Nephron progenitor cell (in vitro differentiated cells): ENCODE measurements at places on chromosomes 1 and 21.

DNA sequence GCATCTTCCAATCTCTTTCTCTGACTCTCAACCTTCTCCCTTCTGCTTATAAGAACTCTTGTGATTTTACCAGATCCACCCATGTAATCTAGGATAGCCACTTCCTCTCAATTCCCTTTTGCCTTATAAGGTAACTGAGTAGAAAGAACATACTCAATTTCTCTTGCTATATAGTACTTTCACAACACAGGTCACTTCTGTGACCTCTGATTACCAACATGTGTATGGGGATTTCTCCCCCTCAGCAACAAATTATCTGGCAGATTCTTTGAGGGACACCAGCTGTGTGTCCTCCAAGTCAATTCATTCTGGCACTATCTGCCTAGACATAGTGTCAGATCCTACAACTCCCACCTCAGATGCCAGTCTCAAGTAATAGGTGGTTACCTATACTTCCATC is 62.5 kb downstream of the IL23R start:
- DNase-seq: no peak

GRCh38 chr1:201649761-201650622 is 111.1 kb downstream of the NAV1 start:
- peak; percentile 82 for DNase-seq

GRCh38 chr1:1232208-1232795 is at the start of gene B3GALT6:
TSS of gene B3GALT6 (plus strand) at chr1:1232237. CDS start at chr1:1232279, 42 bp downstream.
- DNase-seq: no peak

DNA sequence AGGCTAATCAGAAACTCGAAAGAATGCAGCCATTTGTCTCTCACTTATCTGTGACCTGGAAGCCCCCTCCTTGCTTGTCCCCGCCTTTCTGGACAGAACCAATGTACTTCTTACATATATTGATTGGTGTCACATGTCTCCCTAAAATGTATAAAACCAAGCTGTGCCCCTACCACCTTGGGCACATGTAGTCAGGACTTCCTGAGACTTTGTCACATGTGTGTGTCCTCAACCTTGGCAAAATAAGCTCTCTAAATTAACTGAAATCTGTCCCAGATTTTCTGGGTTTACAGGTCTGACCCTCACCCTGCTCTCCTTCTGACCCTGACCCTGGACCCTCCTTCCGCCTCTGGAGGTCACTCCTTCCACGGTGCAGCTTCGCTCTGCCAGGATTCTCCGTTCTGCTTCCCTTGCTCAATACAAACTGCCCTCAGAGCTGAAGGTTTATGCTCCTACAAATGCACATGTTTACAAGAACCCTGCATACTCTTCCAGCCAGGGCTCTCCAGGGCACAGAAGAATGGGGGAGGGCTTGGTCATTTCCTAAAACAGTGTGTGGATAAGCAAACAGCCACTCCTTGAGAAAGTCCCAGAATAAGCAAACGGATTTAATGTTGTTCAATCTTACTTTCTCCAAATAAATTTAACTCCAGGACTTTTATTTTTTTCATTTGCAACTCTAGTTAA is 160.5 kb downstream of the ACTL8 start:
- no peak for DNase-seq

GRCh38 chr1:83060651-83061390 is 938.1 kb downstream of the TTLL7 start:
- no peak for DNase-seq

- DNase-seq: no peak
Observed at GRCh38 chr21:35142036-35142815, 93.1 kb upstream of the RUNX1 start.

DNA sequence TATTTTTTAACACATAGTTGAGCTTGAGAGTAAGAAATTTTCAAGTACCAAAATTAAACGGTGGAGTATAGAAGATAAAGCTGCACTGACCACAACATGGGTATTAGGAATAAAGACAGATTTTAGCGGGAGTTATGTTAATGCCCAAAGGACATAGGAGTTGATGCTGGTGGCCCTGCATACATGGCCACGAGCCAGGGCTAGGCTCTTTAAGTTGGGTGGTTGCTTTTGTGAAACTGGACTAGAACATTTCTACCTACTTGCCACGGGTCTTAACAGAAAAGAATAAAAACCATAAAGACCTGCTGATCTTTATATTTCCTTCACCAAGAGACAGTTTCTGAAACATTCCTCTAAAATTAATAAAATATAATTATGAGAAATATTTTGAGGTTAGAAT is 14.9 kb downstream of the EDEM3 start:
- DNase-seq: no peak

GRCh38 chr21:45211661-45212060 is 76.0 kb downstream of the POFUT2 start:
- no peak for DNase-seq

- DNase-seq: no peak
Observed at GRCh38 chr21:44869781-44870747, 3.4 kb downstream of the PTTG1IP start.

GRCh38 chr1:97245682-97246081 is 524.1 kb downstream of the PTBP2 start:
- no peak for DNase-seq

- no peak for DNase-seq
Observed at GRCh38 chr1:185291159-185291558, 25.9 kb downstream of the IVNS1ABP start.

GRCh38 chr1:55184859-55185258 is 30.3 kb downstream of the USP24 start:
- DNase-seq: no peak

DNA sequence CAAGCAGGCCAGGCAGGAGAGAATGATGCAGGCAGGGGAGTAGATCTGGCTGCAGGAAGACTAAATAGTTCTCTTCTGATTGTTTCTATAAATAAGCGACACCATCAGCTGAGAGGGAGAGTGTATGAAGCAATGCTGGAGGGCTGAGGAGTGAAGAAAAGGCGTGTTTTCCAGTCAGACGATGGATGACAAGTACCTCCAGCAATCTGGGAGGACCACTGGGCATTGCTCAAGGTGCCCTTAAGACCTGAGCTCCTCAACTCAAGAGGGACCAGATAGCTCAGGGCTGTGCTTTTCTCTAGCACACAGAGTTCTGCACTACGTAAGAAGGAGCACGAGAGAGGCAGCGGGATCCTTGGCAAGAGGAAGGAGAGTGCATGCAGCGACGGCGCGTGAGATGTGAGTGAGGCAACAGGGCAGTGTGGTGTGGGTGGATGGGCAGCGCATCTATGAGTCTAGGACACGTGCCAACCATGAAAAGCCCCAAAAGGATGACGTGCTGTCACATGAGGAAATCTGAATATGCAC is 36.0 kb downstream of the PABPC4 start:
- DNase-seq: no peak

DNA sequence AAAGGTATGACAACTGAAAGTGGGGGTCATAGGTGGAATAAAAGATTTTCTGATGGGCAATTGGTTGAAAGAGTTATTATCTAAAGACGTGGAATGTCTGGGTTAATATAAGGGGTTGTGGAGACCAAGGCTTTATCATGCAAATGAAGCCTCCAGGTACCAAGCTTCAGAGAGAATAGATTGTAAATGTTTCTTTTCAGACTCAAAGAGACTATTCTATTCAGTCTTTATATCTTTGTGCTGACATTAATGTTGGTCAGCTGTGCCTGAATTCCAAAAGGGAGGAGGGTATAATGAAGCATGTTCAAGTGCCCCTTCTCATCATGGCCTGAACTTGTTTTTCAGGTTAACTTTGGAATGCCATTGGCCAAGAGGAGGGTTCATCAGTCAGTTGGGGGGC is 145.3 kb downstream of the SETD4 start:
- DNase-seq: no peak

DNA sequence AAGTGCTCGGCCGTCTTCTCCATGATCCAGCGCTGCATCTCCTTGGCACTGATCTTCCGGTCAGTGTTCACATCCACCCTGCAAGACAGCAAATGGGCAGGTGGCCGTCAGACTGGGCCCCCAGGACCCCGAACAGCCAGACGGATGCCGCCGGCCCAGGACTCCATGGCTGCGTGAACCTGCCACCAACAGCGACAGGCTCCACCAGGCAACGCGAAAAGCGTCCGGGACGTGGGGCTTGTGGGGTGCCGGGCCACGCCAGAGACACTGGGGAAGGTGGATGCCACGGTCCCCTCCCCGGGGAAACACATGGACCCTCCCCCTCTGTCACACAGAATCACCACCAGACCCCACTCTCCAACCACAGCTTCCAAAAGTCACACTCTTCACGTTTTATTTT is 7.9 kb downstream of the SDF4 start:
- no peak for DNase-seq

GRCh38 chr1:78527706-78528105 is 36.9 kb downstream of the PTGFR start:
- DNase-seq: no peak

GRCh38 chr1:9292361-9293240 is at the start of gene SPSB1:
TSS of gene SPSB1 (plus strand) at chr1:9292894. CDS start at chr1:9355892, 62,998 bp downstream.
- peak; percentile 75 for DNase-seq

DNA sequence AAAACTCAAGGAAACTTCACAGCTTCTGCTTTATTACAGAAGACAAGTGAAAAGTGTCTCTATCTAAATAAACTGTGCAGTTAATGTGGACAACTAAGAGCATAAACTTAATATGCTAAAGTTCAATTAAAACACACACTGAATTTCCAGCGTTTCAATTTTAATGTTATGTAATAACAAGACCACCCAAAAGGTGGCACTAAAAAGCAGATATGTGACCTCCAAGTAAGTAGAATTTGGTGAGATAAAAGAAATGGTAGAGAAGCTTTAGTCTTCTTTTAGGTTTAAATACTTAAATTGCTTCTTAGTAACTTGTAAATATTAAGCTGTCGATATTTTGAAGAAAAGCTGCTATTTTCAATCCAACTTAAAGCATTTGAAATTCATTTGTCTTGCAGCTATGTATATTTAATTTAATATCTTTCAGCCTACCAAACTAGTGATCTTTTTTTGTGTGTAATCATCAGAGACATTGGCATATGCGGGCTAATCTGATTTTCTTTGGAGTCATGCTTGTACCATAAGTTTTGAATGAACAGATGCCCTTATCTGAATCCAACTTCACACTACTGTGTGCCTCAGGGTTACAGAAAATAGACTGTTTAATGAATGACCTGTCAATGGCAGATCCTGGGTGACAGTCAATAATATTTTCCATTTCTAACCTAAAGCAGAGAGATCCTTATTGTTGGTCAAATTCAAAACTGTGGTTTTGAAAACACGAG is 36.5 kb upstream of the ADAMTS1 start:
- DNase-seq: no peak

- peak; percentile 36 for DNase-seq
Observed at GRCh38 chr1:234597894-234598293, 12.1 kb downstream of the IRF2BP2 start.

DNA sequence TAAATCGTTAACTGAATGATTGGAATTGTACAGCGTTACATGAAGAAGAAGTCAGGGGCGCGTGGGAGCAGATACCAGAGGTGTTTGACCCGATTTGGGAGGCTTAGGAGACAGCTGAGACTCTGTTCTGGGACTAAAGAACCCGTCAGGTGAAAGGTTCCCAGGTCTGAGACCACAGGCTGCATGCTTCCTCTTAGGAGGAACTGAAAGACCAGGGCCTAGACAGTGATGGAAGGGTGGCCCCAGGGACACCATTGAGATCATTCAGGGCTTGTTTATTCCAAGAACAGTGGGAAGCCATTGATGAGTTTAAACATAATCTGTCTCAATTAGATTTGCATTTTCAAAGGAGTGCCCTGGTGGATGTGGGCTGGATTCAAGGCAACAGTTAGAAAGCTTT is 904 bp downstream of the KLF17 start:
- DNase-seq: no peak

DNA sequence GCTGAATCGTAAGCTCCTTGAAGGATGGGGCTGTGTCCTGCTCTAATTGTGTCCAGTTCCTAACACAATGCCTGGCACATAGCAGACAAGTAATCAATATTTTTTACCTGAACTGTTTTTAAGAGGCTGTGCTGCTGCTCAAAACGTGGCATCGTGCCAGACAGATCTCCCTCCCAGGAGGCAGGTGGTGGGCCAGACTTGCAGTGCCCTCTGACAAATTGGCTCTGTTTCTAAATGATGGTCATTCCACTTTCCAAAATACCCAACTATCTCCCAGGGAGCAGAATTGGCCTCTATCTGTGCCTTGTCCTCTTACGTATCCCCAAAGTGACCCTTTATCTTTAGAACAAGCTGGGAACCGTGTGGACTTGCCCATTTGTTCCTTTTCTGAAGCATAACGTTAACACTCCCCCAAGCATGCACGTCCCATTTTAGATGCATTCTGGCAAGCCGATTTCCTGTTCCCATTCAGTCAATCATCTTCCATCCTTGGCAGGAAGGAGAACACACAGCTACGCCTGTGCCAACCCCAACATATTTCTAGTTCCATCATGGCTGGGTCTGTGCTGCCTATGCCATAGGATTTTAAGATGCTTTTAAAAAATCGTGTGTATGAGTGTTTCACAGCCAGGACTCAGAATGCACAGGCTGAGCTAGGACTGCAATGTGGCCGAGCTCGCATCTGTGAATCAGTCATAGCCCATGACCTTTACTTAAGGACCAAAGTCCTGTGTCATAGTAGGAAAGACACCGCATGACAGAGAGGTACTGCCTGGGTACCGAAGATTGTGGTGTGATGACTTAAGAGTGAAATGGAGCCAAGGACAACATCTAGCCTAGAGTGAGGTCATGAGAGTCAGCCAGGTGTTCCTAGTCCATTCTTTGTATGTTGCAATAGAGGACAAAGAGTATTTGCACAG is 408.6 kb downstream of the PRDM2 start:
- DNase-seq: no peak

GRCh38 chr1:163202833-163203451 is at the start of gene RGS5:
TSS of gene RGS5 (minus strand) at chr1:163202916. CDS start at chr1:163202835, 81 bp downstream.
- DNase-seq: peak; percentile 13

GRCh38 chr1:6025269-6026094 is 20.2 kb upstream of the KCNAB2 start:
- DNase-seq: no peak

DNA sequence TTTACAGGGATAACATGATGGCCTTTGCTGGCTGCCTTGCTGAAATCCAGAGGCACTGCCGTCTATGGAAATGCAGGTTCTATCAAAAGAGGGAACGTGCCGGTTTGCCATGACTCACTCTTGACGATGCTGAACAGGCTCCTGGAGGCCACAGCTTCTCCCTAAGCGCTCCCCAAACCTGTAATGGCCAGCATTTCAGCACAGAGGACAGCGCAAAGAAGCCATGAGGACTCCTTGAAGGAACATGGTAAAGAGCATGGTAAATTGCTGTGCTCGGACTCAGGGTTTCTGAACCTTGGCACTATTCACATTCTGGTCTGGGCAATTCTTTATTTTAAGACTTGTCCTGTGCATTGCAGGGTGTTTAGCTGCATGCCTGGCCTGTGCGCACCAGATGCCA is 217.5 kb downstream of the CAMTA1 start:
- peak; percentile 36 for DNase-seq

DNA sequence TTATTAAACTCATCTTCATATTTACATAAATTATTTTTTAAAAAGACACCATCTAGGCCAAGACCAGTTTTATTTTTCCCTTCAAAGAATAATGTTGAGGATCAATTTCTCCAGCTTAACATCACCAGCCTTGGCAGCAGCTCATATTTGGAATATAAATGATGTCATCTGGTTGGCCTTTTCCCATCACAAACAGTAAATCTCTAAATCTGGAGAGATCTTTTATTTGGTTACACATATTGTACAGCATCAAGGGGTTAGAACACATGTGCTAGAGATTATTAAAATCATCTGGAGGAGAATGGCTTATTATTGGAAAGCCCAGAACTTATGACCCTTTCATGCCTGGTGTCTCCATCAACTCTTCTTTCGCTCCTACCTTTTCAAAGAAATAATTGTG is 508.8 kb downstream of the PLPP3 start:
- no peak for DNase-seq

GRCh38 chr1:34858901-34859445 is 576 bp downstream of the SMIM12 start:
- DNase-seq: no peak
